IMR-90 (cell line): ENCODE measurements at places on chromosomes 5 and 9. TPM values are rescaled to one million over a fixed set of nuclear protein-coding genes. Genes with fewer than 3 reads are reported as not detected.

The CDHR2 gene
- not detected in 2 replicates for total RNA-seq

The DNAI1 gene
- total RNA-seq: not detected in 2 replicates

DNA sequence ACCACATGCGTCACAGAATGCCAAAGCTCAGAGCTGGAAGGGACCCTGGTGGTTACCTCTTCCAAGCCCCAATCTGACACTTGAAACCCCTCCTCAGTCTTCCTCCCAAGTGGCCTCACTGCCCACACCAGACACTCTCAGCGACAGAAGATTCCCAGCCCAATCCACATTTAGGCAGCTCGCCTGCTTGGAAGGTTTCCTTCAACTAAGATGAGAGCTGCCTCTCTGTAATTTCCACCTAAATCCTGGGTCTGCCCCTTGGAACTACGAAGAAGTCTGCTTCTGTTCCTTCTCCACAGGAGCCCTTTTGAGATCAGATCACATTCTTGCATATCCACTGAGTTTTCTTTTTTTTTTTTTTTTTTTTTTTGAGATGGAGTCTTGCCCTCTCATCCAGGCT, 83.7 kb downstream of the PAX5 start:
- no peak for DNase-seq

GRCh38 chr5:13356226-13356625, 588.3 kb downstream of the DNAH5 start:
- no peak for DNase-seq

The PCDHB12 gene
- total RNA-seq: under 0.01 and 0.18 TPM in 2 replicates

DNA sequence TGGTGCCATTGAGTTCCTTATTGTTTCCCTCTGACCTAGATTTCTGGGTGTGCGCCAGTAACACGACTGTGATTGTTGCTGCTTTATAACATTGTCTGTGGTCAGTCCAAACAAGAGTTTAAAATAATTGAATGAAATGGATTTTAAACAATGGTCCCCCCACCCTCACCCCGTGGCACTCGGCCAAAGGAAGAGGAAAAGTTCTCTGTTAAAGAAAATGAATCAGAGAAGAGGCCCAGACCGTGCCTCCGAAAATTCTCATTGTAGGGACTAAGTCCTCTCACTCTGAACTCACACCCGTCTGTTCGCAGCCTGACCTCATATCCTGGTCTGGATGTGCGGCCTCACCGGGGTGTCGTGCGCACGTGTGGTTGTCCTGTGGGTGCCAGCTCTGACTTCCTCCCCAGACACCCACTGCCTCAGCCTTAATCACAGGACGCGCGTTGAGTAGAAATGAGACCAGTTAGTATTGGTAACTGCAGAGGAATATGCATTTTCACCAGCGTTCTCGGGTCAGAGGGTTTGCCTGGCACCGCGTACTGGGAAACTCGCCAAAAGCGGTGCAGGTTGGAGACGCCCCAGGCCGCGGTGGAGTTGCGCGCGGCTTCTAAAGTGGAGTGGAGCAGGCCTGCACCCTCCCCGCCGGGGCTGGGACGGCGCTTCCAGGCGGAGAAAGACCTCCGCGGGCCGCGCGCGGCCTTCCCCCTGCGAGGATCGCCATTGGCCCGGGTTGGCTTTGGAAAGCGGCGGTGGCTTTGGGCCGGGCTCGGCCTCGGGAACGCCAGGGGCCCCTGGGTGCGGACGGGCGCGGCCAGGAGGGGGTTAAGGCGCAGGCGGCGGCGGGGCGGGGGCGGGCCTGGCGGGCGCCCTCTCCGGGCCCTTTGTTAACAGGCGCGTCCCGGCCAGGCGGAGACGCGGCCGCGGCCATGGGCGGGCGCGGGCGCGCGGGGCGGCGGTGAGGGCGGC, at the start of gene ABL1:
Gene ABL1, plus strand, starts transcription at position 884 of the 966 bp plus-strand sequence. CDS start 193 bp downstream, outside the sequence.
- DNase-seq: peak; percentile 85

The FANCC gene
- total RNA-seq: 6.3 and 6.4 TPM in 2 replicates

- DNase-seq: peak; percentile 72
Observed at GRCh38 chr9:37971108-37971459, 67.2 kb upstream of the SLC25A51 start.

GRCh38 chr9:121735065-121735792, 83.8 kb downstream of the DAB2IP start:
- peak; percentile 80 for DNase-seq

- no peak for DNase-seq
Observed at GRCh38 chr5:67244345-67244793, 47.8 kb upstream of the CD180 start.

GRCh38 chr5:36364473-36364872, 62.8 kb upstream of the RANBP3L start:
- no peak for DNase-seq

DNA sequence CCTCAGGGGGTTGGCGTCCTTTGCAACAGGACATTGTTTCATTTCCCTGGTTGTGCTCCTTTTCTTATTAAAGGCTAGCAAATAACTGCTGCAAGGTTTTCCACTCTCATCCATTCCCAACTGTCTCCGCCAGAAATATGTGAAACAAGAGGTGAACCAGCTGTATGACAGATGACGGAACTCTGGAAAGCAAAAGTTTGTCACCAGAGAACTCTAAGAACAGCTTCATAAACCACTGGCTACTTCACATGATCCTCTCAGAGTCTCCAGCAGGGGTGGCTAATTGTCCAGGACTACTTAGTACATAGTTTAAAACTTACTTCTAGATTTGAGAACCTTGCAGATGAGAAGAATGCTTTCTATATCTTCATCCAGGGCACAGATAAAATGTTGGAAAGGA, 195.9 kb upstream of the RAD23B start:
- no peak for DNase-seq

DNA sequence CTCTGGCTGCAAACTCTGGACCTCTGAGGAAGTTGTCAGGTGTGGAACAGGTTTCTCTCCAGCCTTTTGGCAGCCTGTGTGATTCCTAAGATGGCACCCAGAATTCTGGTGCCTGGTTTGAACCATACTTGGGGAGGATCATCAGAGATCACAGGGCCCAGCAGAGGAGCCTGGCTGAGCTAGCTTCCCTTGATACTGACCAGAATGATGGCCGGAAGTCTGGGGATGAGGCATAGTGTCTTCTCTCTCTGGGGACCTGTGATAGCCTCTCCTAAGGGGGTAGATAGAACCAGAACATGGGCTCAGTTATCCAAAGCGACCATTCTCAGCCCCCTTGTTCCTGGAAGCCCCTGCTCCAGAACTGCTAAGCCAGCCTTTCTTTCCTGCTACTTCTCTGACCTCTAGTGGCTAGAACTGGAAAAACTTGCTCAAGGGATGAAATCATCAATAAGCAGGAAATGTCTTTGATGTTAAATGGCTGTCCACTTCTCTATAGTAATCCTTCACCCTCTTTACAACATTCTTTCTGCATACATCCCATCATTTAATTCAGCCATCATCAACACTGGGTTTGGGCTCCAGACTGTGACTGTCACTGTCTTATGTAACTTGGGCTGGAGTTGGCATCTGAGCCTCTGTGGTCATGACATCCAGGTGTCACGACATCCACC, 55.1 kb downstream of the C9orf152 start:
- peak; percentile 72 for DNase-seq

- DNase-seq: no peak
Observed at GRCh38 chr9:106305428-106306133, 557.4 kb upstream of the ZNF462 start.

GRCh38 chr5:65861830-65862241, 64.5 kb upstream of the ERBIN start:
- peak; percentile 92 for DNase-seq
